ENCODE measurements at places on chromosomes 5 and 9. TPM values are rescaled to one million over a fixed set of nuclear protein-coding genes. Genes with fewer than 3 reads are reported as not detected.

DNA sequence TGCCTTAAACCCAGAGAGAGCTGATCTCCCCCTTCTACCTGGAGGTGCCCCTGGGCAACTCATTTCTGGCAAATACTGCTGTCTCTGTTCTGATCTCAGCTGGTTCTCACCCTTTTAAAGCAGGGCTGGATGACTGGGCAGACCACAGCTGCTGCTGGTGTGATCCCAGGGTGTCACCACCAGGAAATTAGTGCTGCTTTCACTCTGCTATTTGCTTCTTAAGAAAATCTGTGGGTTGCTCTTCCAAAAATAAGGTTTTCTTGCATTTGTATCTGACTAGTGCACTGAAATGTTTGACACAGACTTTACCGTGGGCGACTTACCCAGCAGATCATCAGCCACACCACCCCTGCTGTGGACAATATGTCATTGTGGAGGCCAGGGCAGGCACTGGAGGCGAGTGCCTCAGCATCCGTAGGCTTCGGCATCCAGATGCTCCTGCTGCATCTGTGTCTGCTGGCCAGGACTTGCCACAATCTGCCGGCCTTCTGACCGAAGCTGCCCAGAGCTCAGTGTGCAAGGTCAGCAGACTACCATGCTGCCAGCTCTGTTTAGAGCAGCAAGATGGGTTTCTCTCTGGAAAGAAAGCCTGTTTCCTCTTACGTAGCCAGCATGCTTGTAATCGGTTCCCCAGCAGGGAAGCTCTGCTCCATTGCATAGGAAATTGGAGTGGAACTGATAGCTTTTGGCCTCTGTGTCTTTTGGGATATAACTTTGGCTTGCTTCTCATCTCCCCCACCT is 13.6 kb downstream of the ARHGAP26 start:
- peak; percentile 56 for DNase-seq
- H3K4me3 ChIP-seq: no peak overlapping the region
- H3K27me3 ChIP-seq: no peaks in the 10 kb centered on the region
- H3K4me1 ChIP-seq: peaks cover 20% of the 10 kb centered on the region
- no peaks in the 10 kb centered on the region for H3K36me3 ChIP-seq

DNA sequence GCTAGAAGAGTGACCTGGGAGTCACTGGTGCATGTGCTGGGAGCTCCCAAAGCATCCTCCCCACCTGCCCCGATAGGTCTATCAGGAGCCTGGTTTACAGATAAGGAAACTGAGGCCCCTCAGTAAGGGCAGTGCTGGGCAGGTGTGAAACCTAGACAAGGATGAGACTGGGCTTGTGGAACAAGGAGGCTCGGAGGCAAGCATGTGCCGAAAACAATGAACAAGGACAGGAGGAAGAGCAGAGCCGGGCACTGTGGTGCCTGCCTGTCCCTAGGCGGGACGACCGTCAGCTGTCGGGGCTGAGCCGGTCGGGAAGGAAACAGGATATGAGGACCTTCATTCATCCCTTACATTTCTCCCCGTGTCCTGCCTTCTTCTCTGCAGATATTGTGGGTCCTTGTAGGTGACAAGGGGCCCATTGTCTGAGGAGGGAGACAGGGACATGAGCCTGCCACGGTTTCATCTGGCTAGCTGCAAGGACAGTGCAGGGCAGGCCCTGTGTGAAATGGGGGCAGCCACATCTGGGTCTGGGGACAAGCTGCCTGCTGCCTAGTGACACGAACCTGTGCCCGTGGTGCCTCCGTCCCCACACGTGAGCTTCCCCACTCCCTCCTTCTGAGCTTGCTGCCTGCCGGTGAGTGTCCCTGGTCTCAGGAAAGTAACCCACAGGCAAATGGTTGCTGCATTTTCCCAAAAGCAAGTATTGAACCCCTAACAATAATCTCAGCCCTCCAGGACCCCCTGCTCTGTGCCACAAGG is 18.6 kb downstream of the FGD3 start:
- DNase-seq: no peak
- H3K27ac ChIP-seq: peak overlapping the region; percentile 75
- no peaks in the 10 kb centered on the region for H3K36me3 ChIP-seq
- no peaks in the 10 kb centered on the region for H3K27me3 ChIP-seq
- peak overlapping the region; percentile 34 for H3K4me3 ChIP-seq

GRCh38 chr5:138068742-138069600 is 14.9 kb upstream of the WNT8A start:
- H3K4me3 ChIP-seq: no peak overlapping the region
- peak; percentile 87 for DNase-seq
- no peaks in the 10 kb centered on the region for H3K4me1 ChIP-seq

DNA sequence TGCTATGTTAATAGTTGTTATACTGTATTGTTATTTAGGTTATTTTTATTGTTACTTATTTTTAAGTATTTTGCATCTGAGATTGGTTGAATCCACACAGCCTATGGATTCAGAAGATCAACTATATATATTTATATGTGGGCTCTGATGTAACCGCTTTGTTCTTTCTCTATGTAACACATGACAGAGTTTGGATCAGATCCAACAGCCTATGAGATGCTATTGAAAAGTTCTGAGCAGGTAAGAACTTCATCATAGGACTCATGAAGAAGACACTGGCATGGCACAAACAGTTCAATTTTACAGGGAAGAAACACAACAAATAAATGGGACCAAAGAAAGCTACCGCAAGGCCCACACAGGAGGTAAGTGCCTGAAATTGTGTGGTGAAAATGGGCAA is 93.4 kb downstream of the GNAQ start:
- DNase-seq: no peak
- no peaks in the 10 kb centered on the region for H3K36me3 ChIP-seq
- peaks cover 15% of the 10 kb centered on the region for H3K4me1 ChIP-seq
- no peak overlapping the region for H3K27ac ChIP-seq

GRCh38 chr9:95315108-95315746 is 2.3 kb downstream of the FANCC start:
- H3K4me3 ChIP-seq: no peak overlapping the region
- H3K27me3 ChIP-seq: no peaks in the 10 kb centered on the region
- H3K4me1 ChIP-seq: no peaks in the 10 kb centered on the region
- H3K36me3 ChIP-seq: no peaks in the 10 kb centered on the region
- DNase-seq: no peak

DNA sequence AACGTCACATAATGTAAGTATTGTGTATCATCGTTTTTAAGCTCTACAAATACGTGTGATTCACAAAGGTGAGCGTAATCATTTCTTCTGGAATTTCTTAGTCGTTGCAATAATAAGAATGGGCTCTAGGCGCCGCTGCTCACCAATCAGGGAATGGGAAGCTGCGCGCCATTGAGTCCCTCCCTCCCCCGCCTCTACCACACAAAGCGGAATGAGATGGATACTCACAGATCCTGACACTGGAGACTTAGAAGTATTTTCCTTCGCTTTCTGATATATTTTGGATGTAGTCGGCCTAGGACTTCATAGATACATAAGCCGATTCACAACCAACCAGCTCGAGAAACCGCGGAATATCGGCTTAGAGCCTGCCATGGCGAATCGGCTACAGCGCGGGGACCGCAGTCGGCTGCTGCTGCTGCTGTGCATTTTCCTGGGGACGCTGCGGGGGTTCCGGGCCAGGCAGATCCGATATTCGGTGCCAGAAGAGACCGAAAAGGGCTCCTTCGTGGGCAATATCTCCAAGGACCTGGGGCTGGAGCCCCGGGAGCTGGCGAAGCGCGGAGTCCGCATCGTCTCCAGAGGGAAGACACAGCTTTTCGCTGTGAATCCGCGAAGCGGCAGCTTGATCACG is at the start of gene PCDHGA11:
Gene PCDHGA11, plus strand, starts transcription at position 197 of the 634 bp plus-strand sequence. Its CDS starts 177 bp downstream, at position 374.
- DNase-seq: peak; percentile 60
- peaks cover 72% of the 10 kb centered on the region for H3K27me3 ChIP-seq
- H3K36me3 ChIP-seq: no peaks in the 10 kb centered on the region
- no peak within 1 kb of the TSS for H3K27ac ChIP-seq
- H3K4me3 ChIP-seq: peak within 1 kb of the TSS; percentile 25
- no peaks in the 10 kb centered on the region for H3K4me1 ChIP-seq

- H3K27ac ChIP-seq: no peak overlapping the region
- no peak overlapping the region for H3K4me3 ChIP-seq
- DNase-seq: no peak
- H3K4me1 ChIP-seq: no peaks in the 10 kb centered on the region
- H3K27me3 ChIP-seq: no peaks in the 10 kb centered on the region
- H3K36me3 ChIP-seq: no peaks in the 10 kb centered on the region
Observed at GRCh38 chr9:75482566-75482965, 394.3 kb downstream of the OSTF1 start.

- no peak for DNase-seq
- no peaks in the 10 kb centered on the region for H3K36me3 ChIP-seq
- no peaks in the 10 kb centered on the region for H3K4me1 ChIP-seq
- H3K27me3 ChIP-seq: no peaks in the 10 kb centered on the region
- no peak overlapping the region for H3K27ac ChIP-seq
Observed at GRCh38 chr9:87108661-87109060, 161.4 kb upstream of the GAS1 start.

DNA sequence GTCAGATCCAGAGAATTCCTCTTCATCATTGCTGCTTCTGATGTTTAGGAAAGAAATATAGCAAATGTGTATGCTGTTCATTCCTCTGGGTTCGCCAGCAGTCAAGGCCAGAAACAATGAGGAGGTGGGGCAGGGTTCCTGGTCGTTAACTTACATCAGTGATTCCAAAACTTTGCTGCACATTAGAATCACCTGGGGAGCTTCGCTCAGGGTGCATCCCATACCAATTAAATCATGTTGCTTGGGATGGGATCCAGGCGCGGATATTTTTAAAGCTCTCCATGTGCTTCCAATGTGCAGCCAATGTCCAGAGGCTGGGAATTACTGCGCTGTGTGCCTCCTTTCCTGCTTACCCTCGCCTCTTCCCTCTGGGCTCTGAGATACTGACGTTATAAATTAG is 227.9 kb upstream of the KLF9 start:
- H3K36me3 ChIP-seq: no peaks in the 10 kb centered on the region
- no peak overlapping the region for H3K27ac ChIP-seq
- no peak for DNase-seq
- H3K4me1 ChIP-seq: no peaks in the 10 kb centered on the region

DNA sequence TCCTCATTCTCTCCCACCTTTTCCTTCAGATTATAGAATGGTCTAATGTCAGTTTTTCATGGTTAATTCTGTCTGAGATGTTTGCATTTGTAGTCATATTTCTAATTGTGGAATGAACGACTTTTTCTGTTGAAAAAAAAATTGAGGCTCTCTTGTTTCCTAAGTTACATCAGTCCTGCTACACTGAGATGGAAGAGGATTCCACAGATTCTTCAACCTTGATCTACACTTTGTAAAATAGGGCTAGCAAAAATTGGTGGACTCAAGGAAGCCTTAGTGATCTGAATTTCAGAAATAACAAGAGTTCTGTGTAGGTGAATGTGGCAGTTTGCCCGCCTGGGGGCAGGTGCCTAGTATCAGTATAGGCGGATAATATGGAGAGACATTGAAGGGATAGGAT is 51.9 kb downstream of the ERBIN start:
- no peak for DNase-seq
- H3K27me3 ChIP-seq: no peaks in the 10 kb centered on the region
- no peak overlapping the region for H3K4me3 ChIP-seq
- H3K36me3 ChIP-seq: no peaks in the 10 kb centered on the region
- peaks cover 26% of the 10 kb centered on the region for H3K4me1 ChIP-seq

The LNPEP gene
- 88.7 TPM for total RNA-seq

The SLC34A3 gene
- total RNA-seq: 0.18 TPM
